ENCODE measurements at places on chromosomes 5 and 9.

- DNase-seq, result no peak
Measured at GRCh38 chr9:18905883-18906629, 127.0 kb downstream of the SAXO1 start.

DNA sequence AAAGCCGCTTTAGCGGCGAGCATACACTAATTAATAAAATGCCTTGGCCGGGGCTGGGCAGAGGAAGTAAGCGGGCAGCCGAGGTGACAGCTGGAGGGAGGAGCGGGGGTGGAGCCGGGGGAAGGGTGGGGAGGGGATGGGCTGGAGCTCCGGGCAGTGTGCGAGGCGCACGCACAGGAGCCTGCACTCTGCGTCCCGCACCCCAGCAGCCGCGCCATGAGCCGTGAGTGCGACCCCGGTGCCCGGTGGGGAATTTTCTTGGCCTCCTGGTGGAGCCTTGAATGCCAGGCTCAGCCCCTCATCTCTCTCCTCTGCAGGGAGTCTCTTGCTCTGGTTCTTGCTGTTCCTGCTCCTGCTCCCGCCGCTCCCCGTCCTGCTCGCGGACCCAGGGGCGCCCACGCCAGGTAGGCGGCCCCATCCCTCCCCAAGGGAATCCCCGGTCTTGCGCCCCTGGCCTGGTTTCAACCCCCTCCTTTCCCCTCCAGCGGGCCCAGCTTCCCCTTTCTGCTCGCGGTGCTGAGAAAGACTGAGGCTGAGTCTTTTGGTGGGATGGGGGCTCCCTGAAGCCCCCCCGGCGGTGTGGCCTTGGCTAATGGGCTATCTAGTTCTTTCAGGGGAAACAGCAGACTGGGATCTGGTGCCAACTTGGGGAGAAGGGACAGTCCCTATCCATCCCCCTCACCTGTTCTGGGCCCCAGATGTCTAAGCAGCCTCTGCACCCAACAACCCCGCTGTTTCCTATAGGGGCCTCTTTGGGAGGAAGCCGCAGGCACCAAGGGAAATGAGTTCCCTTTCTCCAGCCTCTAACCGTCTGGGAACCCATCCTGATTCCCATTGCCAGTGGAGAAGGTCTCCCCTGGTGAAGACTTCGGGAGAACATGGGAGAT, at the start of gene PTGS1:
TSS of gene PTGS1 (plus strand) at position 156 of the 887 bp plus-strand sequence. CDS start at position 217, 61 bp downstream.
- DNase-seq, result no peak

DNA sequence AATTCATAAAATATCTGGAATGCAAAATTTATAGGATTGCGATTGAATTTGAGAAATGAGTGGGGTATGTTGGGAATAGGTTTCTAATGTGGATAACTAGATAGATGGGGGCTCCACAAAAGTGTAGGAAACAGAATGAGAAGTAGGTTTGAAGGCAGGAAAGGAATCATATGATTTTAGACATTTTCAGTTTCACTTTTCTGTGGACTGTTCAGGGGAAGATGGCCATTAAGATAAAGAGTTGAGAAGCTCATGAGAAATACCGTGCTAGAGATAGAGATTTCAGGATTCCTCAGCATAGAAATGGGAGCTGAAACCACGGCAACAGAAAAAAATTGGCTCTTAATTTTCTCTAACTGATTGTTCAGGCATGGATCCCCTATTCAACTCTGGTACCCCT, 163.4 kb upstream of the CD180 start:
- DNase-seq, result no peak

GRCh38 chr9:70192707-70193106, 66.1 kb upstream of the SMC5 start:
- no peak for DNase-seq

GRCh38 chr5:114782869-114783268, 386.8 kb downstream of the TRIM36 start:
- no peak for DNase-seq

DNA sequence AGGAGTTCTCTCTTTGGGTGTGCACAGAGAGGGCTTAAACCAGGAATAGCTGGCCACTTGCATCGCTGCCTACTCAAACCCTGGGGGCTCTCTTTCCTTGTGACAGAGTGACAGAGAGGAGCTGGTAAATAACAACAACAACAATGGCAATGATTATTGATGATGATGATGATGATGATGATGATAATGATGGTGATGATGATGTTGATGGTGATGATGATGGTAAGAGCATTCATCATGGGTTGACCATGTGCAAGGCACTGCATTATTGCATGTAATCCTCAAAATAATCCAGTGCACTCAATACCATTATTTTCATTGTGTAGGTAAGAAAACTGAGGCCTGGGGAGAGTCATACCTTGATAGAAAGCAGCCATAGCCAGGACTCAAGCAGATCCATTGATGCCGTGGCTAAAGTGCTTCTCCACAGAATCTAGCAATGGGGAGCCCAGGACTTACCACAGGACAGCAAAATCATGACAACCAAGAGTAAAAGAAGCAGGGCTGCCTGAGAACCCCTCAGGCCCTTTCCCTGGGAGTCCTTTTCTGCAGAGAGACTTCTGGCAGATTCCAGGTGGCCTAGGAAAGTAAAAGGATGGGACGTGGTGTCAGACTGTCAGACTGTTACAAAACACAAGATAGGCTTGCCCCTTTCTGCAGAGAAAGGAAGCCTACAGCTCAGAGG, 4.8 kb downstream of the FOXI1 start:
- no peak for DNase-seq

DNA sequence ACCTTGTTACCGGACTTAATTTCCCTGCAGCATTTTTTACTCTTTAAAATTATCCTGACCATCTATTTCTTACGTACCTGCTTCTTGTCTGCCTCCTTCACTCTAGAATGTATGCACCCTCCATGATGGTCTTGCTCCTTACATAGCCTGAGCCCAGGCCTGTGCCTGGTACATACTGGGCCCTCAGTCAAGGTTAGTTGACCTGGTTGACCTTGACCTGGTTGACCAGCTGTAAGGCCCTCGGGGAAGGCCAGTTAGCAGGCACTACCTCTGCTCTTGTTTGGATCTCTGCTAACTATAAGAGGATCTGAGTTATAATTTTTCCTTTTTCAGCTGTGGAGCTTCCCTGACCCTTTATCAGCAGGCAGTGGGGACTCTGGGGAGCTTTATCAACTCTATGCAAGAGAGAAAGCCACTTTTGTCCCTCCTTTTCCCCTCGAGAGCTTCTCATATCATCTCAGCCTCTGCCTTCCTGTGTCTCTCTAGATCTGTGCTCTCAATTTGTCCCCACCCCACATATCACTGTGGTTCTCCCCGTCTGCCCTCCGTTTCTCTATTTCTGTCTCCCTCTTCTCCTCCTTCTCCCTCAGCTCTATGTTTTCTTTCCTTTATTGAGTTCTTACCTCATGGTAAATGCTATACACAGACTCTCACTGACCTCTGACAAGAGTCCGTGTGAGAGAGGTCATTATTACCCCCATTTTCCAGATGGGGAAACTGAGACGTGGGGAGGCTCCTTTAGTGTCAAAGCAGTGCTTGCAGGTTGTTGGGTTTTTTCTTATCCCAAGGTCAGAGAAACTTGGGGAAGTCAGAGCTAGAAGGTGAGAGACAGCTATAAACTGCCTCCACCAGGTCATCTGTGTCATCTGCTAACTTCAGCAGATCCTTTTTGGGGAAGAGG, 28.6 kb downstream of the SPRY4 start:
- no peak for DNase-seq

GRCh38 chr9:78590068-78590467, 293.1 kb downstream of the PSAT1 start:
- DNase-seq, result no peak

DNA sequence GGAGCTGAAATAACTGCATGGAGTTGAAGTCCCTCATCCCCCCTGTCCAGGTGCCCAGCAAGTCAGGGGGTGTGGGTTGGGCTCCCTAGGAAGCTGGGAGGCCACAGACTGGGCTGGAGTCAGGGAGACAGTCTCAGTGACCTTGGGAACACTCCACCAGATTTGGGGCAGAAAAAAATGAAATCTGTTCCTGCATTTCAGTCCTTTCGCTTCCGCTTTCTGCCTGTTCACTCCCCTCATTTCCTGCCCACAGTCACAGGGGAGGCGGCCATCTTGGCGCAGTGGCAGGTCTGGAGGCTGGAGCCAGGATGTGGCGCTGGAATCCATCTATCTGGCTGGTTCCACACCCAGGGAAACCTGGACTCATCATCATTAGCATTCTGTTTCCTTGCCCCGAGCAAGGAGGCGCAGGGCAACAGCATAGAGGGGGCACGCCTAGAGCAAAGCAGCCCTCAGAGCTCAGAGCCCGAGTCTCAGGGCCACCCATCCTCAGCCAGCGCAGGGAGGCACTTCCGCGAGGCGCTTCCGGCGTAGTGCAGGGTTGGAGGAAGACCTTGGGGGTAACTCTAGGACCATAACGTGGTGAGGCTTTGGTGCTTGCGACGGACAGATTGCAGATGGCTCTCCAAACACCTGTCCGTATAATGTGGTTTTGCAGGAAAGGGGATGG, 86.2 kb upstream of the HSPA9 start:
- DNase-seq, result no peak

- DNase-seq, result no peak
Measured at GRCh38 chr5:73158313-73158712, 14.7 kb upstream of the TMEM174 start.

DNA sequence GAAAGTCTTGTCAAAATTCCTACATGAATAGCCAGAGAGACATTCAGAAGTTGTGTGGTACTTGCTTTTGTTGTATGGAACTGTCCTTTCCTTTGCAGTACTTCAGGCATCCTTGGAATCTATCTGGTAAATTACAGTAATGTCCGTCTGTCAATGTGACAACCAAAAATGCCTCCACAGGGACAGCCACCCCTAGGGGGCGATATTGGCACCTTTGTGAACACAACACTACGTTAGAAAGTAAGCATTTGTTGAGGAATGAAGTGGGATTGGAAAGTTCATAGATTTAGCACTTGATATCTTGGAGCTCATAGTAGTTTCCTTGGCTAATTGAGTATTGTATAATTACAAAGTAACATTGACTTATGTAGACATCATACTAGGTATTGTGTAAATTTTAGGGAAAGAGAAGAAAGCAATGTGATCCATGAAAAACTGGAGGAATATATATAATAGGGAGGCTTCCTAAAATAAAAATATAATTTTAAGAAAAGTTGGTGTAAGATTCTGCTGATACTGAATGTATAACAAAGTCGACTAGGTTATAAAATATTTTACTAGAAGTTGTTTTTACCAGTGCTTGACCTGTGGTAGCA, 32.7 kb downstream of the TMEFF1 start:
- peak; percentile 57 for DNase-seq

- no peak for DNase-seq
Measured at GRCh38 chr5:65556718-65557117, 6.2 kb downstream of the CENPK start.
